ENCODE measurements at places on chromosomes 3 and 15.
A peak's percentile ranks its signal among the peaks of the same experiment; 100 is the strongest.

- H3K27me3 ChIP-seq, result no peaks in the 10 kb centered on the region
- H3K27ac ChIP-seq, result no peak overlapping the region
- no peaks in the 10 kb centered on the region for H3K4me1 ChIP-seq
- no peak overlapping the region for H3K4me3 ChIP-seq
- peaks cover 2% of the 10 kb centered on the region for H3K36me3 ChIP-seq
Observed at GRCh38 chr15:41043276-41043951, 72.7 kb downstream of the INO80 start.

DNA sequence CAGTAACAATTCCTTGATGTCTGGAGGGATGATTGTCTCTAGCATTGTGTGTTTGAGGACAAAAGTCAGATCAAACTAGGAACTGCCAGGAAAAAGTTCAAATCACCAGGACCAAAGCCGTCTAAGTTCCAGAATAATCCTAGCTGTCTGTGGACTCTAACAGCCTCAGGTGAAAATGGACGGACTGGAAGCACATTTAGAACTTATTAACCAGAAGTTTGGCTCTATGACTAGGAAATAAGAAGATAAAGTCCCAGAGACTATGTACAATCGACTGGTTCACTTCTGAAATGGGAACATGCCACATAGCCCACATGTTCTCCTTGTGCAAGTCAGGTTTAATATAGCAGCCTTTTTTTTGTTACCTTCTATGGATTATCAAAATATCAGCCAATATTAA, 50.6 kb upstream of the SGO1 start:
- no peaks in the 10 kb centered on the region for H3K27me3 ChIP-seq
- no peaks in the 10 kb centered on the region for H3K36me3 ChIP-seq
- H3K4me3 ChIP-seq, result no peak overlapping the region
- no peak for DNase-seq
- no peaks in the 10 kb centered on the region for H3K4me1 ChIP-seq
- H3K27ac ChIP-seq, result no peak overlapping the region

GRCh38 chr3:98986073-98986472, 84.6 kb upstream of the DCBLD2 start:
- no peaks in the 10 kb centered on the region for H3K4me1 ChIP-seq
- H3K4me3 ChIP-seq, result no peak overlapping the region
- no peaks in the 10 kb centered on the region for H3K27me3 ChIP-seq
- no peak for DNase-seq

GRCh38 chr3:1092771-1093170, at the start of gene CNTN6:
CNTN6 (plus strand) TSS chr3:1093024; CDS start chr3:1148009, 54,985 bp downstream.
- H3K4me1 ChIP-seq, result no peaks in the 10 kb centered on the region
- DNase-seq, result no peak
- no peak within 1 kb of the TSS for H3K27ac ChIP-seq
- no peaks in the 10 kb centered on the region for H3K36me3 ChIP-seq

DNA sequence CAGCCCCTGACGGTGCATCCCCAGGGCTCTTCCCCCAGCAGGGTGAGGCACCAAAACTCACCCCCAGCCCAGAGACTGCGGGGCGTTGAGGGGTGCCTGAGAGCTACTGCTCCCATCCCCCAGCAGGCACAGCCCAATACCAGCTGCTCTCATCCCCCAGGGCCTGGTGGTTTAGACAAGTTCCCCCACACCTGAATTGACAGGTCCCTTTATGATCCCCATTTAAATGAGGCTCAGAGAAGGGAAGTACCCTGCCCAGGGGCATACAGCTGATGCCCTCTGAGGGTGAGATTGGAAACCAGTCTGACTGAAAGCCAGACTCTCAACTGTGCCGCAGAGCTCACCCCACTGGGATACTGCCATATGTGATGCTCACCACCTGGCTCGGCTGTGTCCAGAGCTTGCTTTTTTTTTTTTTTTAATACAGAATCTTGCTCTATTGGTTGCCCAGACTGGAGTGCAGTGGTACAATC, 20.1 kb downstream of the DUSP7 start:
- H3K27ac ChIP-seq, result no peak overlapping the region
- H3K27me3 ChIP-seq, result no peaks in the 10 kb centered on the region
- H3K36me3 ChIP-seq, result no peaks in the 10 kb centered on the region
- H3K4me1 ChIP-seq, result no peaks in the 10 kb centered on the region
- no peak for DNase-seq

- H3K4me3 ChIP-seq, result no peak overlapping the region
- no peaks in the 10 kb centered on the region for H3K27me3 ChIP-seq
- H3K36me3 ChIP-seq, result no peaks in the 10 kb centered on the region
- H3K27ac ChIP-seq, result no peak overlapping the region
Observed at GRCh38 chr3:64459711-64460110, 228.1 kb downstream of the ADAMTS9 start.

DNA sequence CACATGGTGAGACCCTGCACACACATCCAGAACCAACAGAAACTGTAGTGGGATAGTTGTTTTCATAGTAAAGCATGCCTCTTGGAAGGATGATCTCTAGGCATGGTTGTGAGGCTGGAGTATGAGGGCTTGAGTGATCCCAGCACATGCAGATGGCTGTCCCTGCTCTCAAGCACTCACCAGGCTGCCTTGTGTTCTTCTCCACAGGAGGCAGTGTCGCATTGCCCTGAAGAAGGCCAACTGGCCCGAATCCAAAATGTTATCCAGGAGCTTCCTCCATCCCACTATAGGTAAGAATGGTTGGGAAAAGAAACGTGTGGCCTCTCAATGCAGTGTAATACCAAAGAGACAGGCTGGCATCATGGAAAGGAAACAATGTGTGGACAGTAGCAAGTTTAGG, 82.7 kb downstream of the TMEM39A start:
- no peak overlapping the region for H3K27ac ChIP-seq
- no peak for DNase-seq
- no peak overlapping the region for H3K4me3 ChIP-seq
- no peaks in the 10 kb centered on the region for H3K36me3 ChIP-seq
- no peaks in the 10 kb centered on the region for H3K27me3 ChIP-seq
- H3K4me1 ChIP-seq, result peaks cover 5% of the 10 kb centered on the region

DNA sequence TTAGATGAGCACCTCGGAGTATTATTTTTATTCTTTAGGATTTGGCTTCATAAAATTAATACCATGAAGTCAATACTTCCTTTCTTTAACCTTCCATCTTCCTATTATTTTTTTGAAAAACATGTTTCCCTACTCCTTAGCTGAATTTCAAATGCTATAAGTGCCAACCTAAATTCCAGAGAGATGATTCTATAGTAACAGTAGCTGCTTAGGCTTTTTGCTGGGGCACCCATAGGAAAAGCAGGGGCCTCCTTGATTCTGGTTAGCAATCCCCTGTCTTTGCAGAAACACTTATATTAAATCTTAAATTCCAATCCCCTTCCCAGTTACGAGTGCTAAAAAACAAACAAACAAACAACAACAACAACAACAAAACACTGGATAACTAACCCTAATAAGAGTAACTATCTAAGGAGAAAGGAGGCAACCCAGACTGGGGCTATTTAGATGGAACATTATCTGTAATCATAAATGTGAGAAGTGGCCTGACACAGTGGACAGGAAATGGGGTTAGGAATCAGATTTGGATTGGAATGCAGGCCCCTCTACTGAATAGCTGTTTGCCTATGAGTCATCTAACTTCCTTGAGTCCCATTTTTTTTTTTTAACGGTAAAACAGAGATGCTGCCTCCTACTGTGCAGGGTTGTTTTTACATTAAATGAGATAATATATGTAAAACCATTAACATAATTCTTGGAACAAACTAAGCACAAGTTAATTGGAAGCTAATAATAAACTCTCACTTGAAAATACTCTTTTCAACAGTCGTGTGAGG, 148.1 kb downstream of the WDR72 start:
- no peak for DNase-seq
- H3K27me3 ChIP-seq, result no peaks in the 10 kb centered on the region
- H3K4me3 ChIP-seq, result no peak overlapping the region
- no peak overlapping the region for H3K27ac ChIP-seq

GRCh38 chr3:52373676-52374075, 57.6 kb downstream of the DNAH1 start:
- H3K4me3 ChIP-seq, result peak overlapping the region; percentile 16
- no peaks in the 10 kb centered on the region for H3K36me3 ChIP-seq
- no peak for DNase-seq
- H3K4me1 ChIP-seq, result peaks cover 3% of the 10 kb centered on the region

DNA sequence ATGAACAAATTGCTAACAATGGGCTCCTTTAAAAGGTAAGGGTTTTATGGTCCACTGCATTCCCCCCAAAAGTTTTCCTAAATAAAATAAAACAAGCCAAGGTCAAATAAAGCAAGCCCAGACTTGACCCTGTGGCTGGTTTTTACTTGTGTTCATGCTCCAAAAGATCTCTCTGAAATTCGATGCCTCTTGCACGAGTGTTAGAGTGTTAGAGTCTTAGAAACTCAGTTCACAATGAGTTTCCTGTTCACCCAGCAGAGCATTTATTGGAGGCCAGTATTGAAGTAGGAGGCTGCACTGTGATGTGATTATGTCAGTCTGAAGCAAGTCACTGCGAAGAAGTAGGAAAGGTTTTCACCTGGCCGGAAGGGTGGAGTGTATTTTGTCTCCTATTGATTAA, 59.9 kb upstream of the LRTM1 start:
- no peaks in the 10 kb centered on the region for H3K36me3 ChIP-seq
- no peak for DNase-seq
- H3K27ac ChIP-seq, result no peak overlapping the region
- no peaks in the 10 kb centered on the region for H3K27me3 ChIP-seq
- H3K4me1 ChIP-seq, result no peaks in the 10 kb centered on the region

DNA sequence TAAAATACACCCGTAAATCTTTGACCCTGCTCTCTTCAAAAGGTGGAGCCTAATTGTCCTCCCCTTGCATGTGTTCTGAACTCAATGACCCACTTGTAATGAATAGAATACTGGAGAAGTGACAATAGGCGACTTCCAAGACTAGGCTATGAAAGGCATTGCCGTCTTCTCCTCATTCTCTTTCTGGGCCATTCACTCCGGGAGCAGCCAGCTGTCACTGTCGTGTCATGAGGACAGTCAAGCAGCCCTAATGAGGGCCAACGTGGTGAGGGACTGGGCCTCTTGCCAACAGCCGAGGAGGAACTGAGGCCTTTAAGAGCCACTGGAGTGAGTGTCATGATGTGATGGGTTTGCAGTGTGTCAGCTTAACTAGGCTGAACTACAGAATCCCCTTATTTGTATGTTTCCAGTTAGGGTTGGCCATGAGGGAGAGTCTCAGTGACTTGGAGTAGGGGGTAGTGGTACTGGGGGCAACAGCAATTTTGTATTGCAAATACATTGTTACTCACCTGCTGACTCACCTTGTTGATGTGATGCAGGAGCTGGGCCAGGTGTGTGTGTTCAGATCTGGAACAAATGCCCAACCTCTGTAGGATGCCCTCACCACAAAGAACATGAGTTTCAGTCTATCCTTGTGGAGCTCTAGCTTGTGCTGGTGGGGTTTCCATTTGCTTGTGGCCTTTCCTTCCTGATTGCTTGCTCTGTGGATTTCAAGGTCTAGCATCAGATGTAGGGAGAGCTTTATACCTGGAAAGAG, 188.5 kb upstream of the PROK2 start:
- H3K4me1 ChIP-seq, result no peaks in the 10 kb centered on the region
- H3K27ac ChIP-seq, result no peak overlapping the region
- no peaks in the 10 kb centered on the region for H3K27me3 ChIP-seq
- no peak overlapping the region for H3K4me3 ChIP-seq
- H3K36me3 ChIP-seq, result no peaks in the 10 kb centered on the region
- DNase-seq, result no peak

- H3K27me3 ChIP-seq, result no peaks in the 10 kb centered on the region
- no peak overlapping the region for H3K4me3 ChIP-seq
- no peak overlapping the region for H3K27ac ChIP-seq
- DNase-seq, result no peak
- H3K4me1 ChIP-seq, result peaks cover 2% of the 10 kb centered on the region
Observed at GRCh38 chr3:129254536-129255230, 5.3 kb downstream of the COPG1 start.

DNA sequence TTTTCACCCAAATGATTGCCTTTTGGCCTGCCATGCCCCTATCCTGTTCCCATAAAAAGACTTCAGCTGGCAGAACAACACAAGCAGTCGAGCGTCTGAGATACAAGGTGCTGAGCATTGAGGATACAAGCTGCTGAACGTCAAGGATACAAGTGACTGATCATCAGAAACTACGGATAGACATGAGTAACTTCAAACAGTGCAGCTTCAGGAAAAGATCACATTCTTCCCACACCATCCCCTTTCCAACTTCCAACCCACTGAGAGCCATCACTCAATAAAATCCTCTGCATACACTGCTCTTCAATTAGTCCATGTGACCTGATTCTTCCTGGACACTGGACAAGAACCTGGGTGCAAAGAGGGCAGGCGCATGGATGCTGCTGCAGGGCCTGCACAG, 1198.9 kb downstream of the ROBO2 start:
- DNase-seq, result no peak
- H3K4me1 ChIP-seq, result no peaks in the 10 kb centered on the region
- H3K27me3 ChIP-seq, result no peaks in the 10 kb centered on the region
- no peak overlapping the region for H3K27ac ChIP-seq

GRCh38 chr15:36370731-36371112, 208.7 kb upstream of the CDIN1 start:
- no peak for DNase-seq
- no peaks in the 10 kb centered on the region for H3K4me1 ChIP-seq
- no peak overlapping the region for H3K4me3 ChIP-seq
- no peak overlapping the region for H3K27ac ChIP-seq
- no peaks in the 10 kb centered on the region for H3K36me3 ChIP-seq

DNA sequence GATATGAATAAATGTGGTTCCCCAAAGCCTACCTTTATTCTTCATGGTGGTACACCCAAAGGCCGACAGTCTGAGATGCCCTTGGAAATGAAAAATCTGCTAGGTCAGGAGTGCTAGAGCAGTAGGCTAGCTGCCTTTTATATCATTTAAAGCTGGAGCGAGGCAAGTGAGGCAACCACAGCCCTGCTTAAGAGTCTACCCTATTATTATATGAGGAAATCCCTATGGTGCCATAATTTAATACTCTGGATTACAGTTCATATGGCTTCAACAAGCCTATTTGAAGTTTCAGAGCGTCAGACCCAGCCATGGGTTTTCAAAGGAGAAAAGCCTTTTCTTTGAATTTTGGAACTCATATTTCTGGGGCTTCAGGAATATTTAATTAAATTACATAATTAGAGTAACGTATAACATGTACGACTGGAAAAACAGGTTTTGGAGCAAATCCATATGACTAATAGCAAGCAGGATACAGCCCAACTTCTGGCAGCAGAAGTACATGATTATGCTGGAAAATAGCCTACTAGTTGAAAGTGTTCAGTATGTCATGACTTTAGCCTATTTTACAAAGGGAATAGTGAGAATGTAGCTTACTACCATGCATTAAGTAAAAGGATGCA, 18.0 kb upstream of the SLTM start:
- no peaks in the 10 kb centered on the region for H3K4me1 ChIP-seq
- H3K27me3 ChIP-seq, result no peaks in the 10 kb centered on the region
- no peaks in the 10 kb centered on the region for H3K36me3 ChIP-seq
- H3K27ac ChIP-seq, result no peak overlapping the region
- DNase-seq, result no peak
- no peak overlapping the region for H3K4me3 ChIP-seq

GRCh38 chr3:110858549-110858948, 213.1 kb upstream of the NECTIN3 start:
- no peaks in the 10 kb centered on the region for H3K36me3 ChIP-seq
- no peaks in the 10 kb centered on the region for H3K27me3 ChIP-seq
- H3K27ac ChIP-seq, result no peak overlapping the region
- no peaks in the 10 kb centered on the region for H3K4me1 ChIP-seq

GRCh38 chr15:58378241-58379085, 53.3 kb upstream of the LIPC start:
- H3K4me1 ChIP-seq, result peaks cover 2% of the 10 kb centered on the region
- H3K4me3 ChIP-seq, result no peak overlapping the region
- DNase-seq, result no peak
- no peaks in the 10 kb centered on the region for H3K36me3 ChIP-seq

Measured in H1 (cell line).